Stimulated activated CD4-positive, alpha-beta T cell treated with anti-CD3 and anti-CD28 coated beads, Interleukin-2, amount 100 ng/mL, for 24 hours (primary cell): ENCODE measurements at places on chromosomes 3 and 15.

GRCh38 chr3:17232442-17232841, 347.7 kb downstream of the PLCL2 start:
- DNase-seq: no peak

- no peak for DNase-seq
Measured at GRCh38 chr3:43001094-43001553, 22.0 kb downstream of the GASK1A start.

DNA sequence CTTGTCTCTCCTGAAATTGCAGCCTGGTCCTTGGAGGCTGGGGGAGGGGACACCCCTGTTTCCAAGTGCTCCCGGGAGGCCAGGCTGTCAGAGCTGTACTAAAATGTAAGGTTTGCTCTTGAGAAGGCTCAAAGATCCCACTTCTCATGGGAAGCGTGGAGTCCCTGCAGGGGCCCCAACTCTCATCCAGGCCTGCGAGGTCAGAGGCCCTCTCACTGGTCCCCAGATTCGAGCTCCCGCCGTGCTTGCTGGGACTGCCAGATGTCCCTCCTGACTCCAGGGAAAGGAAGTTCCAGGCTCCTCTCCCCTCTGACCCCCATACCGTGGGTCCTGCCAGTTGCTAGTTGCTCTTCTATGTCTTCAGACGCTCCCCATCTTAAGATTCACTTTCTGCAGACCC, 14.5 kb upstream of the ANPEP start:
- DNase-seq: no peak

GRCh38 chr3:111538681-111539083, 3.3 kb upstream of the CD96 start:
- DNase-seq: no peak

GRCh38 chr15:59723687-59724346, 34.7 kb upstream of the BNIP2 start:
- no peak for DNase-seq

GRCh38 chr15:83284559-83285283, at the start of gene BNC1:
TSS of gene BNC1 (minus strand) at chr15:83284664. CDS start at chr15:83284628, 36 bp downstream.
- no peak for DNase-seq

GRCh38 chr15:43253431-43254403, 13.0 kb downstream of the TGM5 start:
- DNase-seq: no peak
